Naive B cell (primary cell): ENCODE measurements at places on chromosomes 16 and 17.

- no peaks in the 10 kb centered on the region for H3K36me3 ChIP-seq
- no peak for DNase-seq
- no peak overlapping the region for H3K4me3 ChIP-seq
- H3K27me3 ChIP-seq = peaks cover 45% of the 10 kb centered on the region
- H3K27ac ChIP-seq = no peak overlapping the region
These were observed 8.9 kb downstream of the MYH10 start for GRCh38 chr17:8621585-8621984.

DNA sequence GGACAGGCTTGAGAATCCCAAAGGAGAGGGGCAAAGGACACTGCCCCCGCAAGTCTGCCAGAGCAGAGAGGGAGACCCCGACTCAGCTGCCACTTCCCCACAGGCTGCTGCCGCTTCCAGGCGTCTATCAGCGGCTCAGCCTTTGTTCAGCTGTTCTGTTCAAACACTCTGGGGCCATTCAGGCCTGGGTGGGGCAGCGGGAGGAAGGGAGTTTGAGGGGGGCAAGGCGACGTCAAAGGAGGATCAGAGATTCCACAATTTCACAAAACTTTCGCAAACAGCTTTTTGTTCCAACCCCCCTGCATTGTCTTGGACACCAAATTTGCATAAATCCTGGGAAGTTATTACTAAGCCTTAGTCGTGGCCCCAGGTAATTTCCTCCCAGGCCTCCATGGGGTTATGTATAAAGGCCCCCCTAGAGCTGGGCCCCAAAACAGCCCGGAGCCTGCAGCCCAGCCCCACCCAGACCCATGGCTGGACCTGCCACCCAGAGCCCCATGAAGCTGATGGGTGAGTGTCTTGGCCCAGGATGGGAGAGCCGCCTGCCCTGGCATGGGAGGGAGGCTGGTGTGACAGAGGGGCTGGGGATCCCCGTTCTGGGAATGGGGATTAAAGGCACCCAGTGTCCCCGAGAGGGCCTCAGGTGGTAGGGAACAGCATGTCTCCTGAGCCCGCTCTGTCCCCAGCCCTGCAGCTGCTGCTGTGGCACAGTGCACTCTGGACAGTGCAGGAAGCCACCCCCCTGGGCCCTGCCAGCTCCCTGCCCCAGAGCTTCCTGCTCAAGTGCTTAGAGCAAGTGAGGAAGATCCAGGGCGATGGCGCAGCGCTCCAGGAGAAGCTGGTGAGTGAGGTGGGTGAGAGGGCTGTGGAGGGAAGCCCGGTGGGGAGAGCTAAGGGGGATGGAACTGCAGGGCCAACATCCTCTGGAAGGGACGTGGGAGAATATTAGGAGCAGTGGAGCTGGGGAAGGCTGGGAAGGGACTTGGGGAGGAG is at the start of gene CSF3:
CSF3 (plus strand) TSS at position 436 of the 993 bp plus-strand sequence; CDS start at position 471, 35 bp downstream.
- peaks cover 15% of the 10 kb centered on the region for H3K4me1 ChIP-seq
- peaks cover 5% of the 10 kb centered on the region for H3K27me3 ChIP-seq
- H3K27ac ChIP-seq = no peak within 1 kb of the TSS
- H3K4me3 ChIP-seq = peak within 1 kb of the TSS; percentile 63
- DNase-seq = no peak

DNA sequence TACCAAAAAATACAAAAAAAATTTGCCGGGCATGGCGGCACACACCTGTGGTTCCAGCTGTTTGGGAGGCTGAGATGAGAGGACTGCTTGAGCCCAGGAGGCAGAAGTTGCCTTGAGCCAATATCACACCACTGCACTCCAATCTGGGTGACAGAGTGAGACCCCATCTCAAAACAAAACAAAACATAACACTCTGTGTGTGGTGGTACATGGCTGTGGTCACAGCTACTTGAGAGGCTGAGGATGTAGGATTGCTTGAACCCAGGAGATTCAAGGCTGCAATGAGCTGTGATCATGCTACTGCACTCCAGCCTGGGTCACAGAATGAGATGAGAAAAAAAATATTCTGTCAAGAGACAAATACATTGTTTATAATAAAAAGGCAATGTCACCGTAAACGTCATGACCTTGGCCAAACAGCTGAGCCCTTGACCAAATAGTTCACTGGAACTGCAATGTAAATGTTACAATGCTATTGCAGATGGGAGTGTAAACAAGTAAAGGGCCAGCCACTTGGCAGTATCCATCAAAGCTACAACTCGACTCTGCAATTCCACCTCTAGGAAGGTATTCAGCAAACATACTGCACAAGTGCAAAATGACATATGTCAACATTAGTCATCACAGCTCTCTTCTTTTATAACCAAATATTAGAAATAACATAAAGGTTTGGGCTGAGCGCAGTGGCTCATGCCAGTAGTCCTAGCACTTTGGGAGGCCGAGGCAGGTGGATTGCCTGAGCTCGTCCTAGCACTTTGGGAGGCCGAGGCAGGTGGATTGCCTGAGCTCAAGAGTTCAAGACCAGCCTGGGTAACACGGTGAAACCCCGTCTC is 16.9 kb downstream of the EARS2 start:
- no peak overlapping the region for H3K4me3 ChIP-seq
- DNase-seq = no peak
- H3K36me3 ChIP-seq = no peaks in the 10 kb centered on the region
- H3K4me1 ChIP-seq = no peaks in the 10 kb centered on the region

- no peaks in the 10 kb centered on the region for H3K4me1 ChIP-seq
- H3K27ac ChIP-seq = no peak overlapping the region
- no peaks in the 10 kb centered on the region for H3K27me3 ChIP-seq
- no peak overlapping the region for H3K4me3 ChIP-seq
These were observed 754.6 kb upstream of the EEF2KMT start for GRCh38 chr16:5852151-5852550.

GRCh38 chr16:19419698-19420075 is 2.0 kb downstream of the TMC5 start:
- DNase-seq = no peak
- H3K27ac ChIP-seq = no peak overlapping the region
- H3K27me3 ChIP-seq = peaks cover 12% of the 10 kb centered on the region
- no peak overlapping the region for H3K4me3 ChIP-seq
- H3K4me1 ChIP-seq = no peaks in the 10 kb centered on the region
- H3K36me3 ChIP-seq = peaks cover 4% of the 10 kb centered on the region

- H3K4me3 ChIP-seq = peak overlapping the region; percentile 74
- no peak overlapping the region for H3K27ac ChIP-seq
- peaks cover 57% of the 10 kb centered on the region for H3K27me3 ChIP-seq
- H3K36me3 ChIP-seq = no peaks in the 10 kb centered on the region
- peaks cover 9% of the 10 kb centered on the region for H3K4me1 ChIP-seq
- DNase-seq = no peak
These were observed 7.5 kb downstream of the NPTX1 start for GRCh38 chr17:80468781-80469493.

DNA sequence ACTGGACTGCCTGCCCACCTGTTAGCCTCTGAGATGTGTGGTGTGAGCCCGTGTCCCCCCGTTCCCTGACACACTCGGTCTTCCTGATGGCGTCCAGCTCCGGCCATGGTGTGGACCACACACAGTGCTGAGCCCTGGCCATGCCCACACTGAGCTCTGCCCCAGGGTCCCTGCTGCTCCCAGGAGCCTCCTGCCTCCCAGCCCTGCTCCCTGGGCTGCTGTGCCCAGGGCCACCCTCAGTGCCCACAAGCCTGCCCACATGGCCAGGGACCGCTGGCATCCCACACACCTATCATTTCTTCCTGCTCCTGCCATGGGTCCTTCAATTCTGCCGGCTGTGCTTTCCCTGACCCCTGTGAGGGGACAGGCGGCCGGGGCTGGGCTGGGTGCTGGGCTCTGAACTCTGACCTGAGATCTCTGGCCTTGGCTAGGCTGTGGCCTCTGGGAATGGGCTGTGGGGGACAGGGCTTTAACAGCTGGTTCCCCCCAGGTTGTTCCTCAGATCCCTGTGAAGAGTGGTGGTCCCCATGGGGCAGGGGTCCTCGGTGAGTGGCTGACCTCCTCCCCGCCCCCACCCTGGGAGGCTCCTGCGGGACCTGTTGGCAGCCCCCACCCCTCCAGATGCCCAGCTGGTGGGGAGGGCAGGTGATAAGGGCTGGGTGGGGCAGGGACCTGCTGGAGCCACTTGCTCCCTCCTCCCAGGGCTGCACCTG is 4.0 kb downstream of the CEMP1 start:
- peaks cover 40% of the 10 kb centered on the region for H3K4me1 ChIP-seq
- DNase-seq = peak; percentile 3
- no peaks in the 10 kb centered on the region for H3K27me3 ChIP-seq

DNA sequence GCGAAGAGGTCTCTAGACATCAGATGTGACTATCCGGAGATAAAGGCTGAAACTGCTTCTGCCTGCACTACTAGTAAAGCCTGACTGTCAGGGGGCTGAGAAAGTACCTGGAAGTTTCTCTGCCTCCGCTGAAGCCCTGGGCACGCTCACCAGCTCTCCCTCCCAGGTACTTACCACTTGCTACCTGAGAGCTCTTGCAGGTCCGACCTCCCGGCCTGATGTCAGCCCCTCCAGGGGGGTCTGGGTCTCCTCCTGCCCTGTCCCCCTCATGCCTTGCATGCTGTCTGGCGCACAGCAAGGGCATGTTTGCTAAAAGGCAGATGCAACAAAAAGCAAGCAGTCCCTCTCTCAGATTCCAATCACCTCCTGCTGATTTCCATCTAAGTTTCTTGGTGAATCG is 17.4 kb downstream of the ZDHHC7 start:
- no peak for DNase-seq
- no peaks in the 10 kb centered on the region for H3K4me1 ChIP-seq
- H3K4me3 ChIP-seq = no peak overlapping the region
- H3K36me3 ChIP-seq = no peaks in the 10 kb centered on the region
- H3K27ac ChIP-seq = no peak overlapping the region

GRCh38 chr17:18186627-18186982 is 3.0 kb downstream of the ALKBH5 start:
- peak overlapping the region; percentile 96 for H3K27ac ChIP-seq
- no peak for DNase-seq
- H3K27me3 ChIP-seq = no peaks in the 10 kb centered on the region
- H3K36me3 ChIP-seq = peaks cover 4% of the 10 kb centered on the region
- peaks cover 55% of the 10 kb centered on the region for H3K4me1 ChIP-seq

DNA sequence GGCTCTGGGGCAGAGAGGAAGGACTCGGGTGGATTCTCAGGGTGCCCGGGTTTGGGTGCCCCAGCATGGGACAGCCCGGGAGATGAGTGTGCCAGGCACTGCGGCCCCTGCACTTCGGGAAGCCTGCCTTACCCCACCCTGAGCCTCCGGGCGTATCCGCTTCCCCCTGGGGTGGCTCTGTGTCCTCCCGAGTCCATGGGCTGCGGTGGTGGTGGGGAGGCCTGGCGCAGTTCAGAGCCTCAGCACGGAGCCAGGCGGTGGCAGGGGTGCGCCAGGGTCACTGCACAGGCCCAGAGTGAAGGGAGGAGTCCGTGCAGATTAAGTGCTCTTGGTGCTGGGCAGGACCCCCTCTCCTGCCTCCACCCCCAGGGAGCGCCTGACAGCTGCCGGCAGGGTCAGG is 20.7 kb downstream of the MYBBP1A start:
- no peak overlapping the region for H3K4me3 ChIP-seq
- H3K27ac ChIP-seq = no peak overlapping the region
- peaks cover 2% of the 10 kb centered on the region for H3K36me3 ChIP-seq
- no peak for DNase-seq
- H3K4me1 ChIP-seq = no peaks in the 10 kb centered on the region
- H3K27me3 ChIP-seq = peaks cover 38% of the 10 kb centered on the region

GRCh38 chr17:80986046-80986445 is 5.6 kb upstream of the CHMP6 start:
- H3K4me3 ChIP-seq = no peak overlapping the region
- no peaks in the 10 kb centered on the region for H3K36me3 ChIP-seq
- peaks cover 16% of the 10 kb centered on the region for H3K4me1 ChIP-seq
- no peak for DNase-seq
- no peaks in the 10 kb centered on the region for H3K27me3 ChIP-seq

GRCh38 chr17:6642592-6642991 is 1.7 kb downstream of the TXNDC17 start:
- H3K4me3 ChIP-seq = peak overlapping the region; percentile 54
- no peak overlapping the region for H3K27ac ChIP-seq
- no peaks in the 10 kb centered on the region for H3K36me3 ChIP-seq
- peaks cover 43% of the 10 kb centered on the region for H3K4me1 ChIP-seq

GRCh38 chr17:73362697-73363096 is 50.9 kb upstream of the CDC42EP4 start:
- no peaks in the 10 kb centered on the region for H3K36me3 ChIP-seq
- H3K27ac ChIP-seq = no peak overlapping the region
- no peak overlapping the region for H3K4me3 ChIP-seq

DNA sequence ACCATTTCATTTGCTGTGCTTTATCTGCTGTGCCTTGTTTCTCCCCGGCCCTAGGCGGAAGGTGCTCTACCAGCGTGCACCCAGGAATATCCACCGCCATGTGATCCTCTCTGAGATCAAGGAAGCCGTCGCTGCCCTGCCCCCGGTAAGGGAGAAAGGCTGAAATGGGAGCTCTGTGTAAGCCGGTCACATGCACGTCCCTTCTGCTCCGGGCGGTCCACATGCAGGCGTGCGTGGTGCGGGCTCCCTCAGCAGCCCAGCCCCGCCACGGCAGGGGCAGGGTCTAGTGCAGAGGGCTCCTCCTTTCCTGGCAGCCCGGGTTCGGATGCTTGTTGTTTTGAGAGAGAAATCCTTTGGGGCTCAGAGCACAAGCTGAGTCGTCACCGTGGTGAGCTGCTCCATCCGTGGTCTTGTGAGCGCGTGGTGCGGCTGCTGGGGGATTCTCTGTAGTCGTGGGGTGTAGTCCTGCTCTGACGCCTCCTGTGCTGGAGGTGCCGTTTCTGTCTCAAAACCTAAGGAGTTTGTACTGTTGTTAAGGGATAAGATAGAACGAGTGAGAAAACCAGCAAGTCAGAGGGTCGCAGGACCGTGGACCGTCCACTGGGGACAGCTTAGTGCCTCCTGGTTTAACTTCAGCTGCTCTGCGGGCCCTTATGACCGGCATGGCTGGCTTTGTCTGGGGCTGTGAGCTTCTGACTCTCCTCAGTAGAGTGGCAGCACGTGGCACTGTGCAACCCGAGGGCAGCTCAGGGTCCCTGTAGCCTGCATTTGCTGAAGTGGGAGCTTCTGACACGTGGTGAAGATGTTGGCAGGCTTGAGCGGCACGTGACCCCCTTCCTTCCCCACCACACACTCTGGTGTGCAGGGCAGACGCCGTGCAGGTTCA is 12.3 kb upstream of the MC1R start:
- H3K27ac ChIP-seq = no peak overlapping the region
- no peaks in the 10 kb centered on the region for H3K27me3 ChIP-seq
- no peaks in the 10 kb centered on the region for H3K36me3 ChIP-seq
- DNase-seq = no peak
- no peak overlapping the region for H3K4me3 ChIP-seq

- H3K4me3 ChIP-seq = no peak overlapping the region
- no peak overlapping the region for H3K27ac ChIP-seq
- no peak for DNase-seq
- H3K4me1 ChIP-seq = no peaks in the 10 kb centered on the region
These were observed 27.2 kb upstream of the TOB1 start for GRCh38 chr17:50893183-50893993.

GRCh38 chr17:61005358-61005757 is 327.7 kb downstream of the BCAS3 start:
- H3K36me3 ChIP-seq = peaks cover 13% of the 10 kb centered on the region
- DNase-seq = no peak
- no peaks in the 10 kb centered on the region for H3K4me1 ChIP-seq

GRCh38 chr17:55794725-55795482 is 44.1 kb downstream of the PCTP start:
- no peak for DNase-seq
- H3K27me3 ChIP-seq = peaks cover 9% of the 10 kb centered on the region
- no peak overlapping the region for H3K27ac ChIP-seq

- peaks cover 16% of the 10 kb centered on the region for H3K4me1 ChIP-seq
- DNase-seq = peak; percentile 33
- no peaks in the 10 kb centered on the region for H3K36me3 ChIP-seq
- peak overlapping the region; percentile 74 for H3K4me3 ChIP-seq
These were observed 137.2 kb upstream of the RPH3AL start for GRCh38 chr17:489758-490329.

GRCh38 chr17:79464318-79465010 is 146.4 kb downstream of the RBFOX3 start:
- DNase-seq = no peak
- H3K4me1 ChIP-seq = no peaks in the 10 kb centered on the region
- no peak overlapping the region for H3K4me3 ChIP-seq
- no peaks in the 10 kb centered on the region for H3K36me3 ChIP-seq
- no peak overlapping the region for H3K27ac ChIP-seq
